WTC11 (cell line): ENCODE measurements at places on chromosomes 1 and 21.
A peak's percentile ranks its signal among the peaks of the same experiment; 100 is the strongest.

DNA sequence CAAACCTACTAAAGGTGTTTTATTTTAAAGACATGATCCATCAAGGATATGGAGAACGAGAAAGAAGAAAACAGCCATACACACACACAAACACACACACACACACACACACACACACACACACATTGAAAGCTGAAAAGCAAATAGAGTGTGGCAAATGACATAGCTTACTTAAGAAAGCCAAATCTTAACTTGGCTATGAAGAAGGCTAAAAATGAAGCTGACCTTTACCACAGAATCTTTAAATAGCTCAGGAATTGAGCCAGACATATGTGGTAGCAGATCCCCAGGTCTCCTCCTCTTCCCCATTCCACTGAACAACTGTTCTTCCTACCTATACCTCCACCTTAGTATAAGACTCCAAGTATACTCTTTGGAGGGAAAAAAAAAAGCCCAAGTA is 185.6 kb downstream of the CLEC20A start:
- DNase-seq: no peak

DNA sequence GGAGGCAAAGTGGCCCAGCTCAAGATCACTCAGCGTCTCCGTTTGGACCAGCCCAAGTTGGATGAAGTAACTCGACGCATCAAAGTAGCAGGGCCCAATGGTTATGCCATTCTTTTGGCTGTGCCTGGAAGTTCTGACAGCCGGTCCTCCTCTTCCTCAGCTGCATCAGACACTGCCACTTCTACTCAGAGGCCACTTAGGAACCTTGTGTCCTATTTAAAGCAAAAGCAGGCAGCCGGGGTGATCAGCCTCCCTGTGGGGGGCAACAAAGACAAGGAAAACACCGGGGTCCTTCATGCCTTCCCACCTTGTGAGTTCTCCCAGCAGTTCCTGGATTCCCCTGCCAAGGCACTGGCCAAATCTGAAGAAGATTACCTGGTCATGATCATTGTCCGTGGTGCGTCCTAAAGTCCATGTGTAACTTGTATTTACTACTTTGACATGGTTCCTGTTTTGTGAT is 2.7 kb downstream of the RBM15 start:
- peak; percentile 19 for DNase-seq

- peak; percentile 7 for DNase-seq
These were observed 21.8 kb upstream of the COL18A1 start for GRCh38 chr21:45383111-45383614.

DNA sequence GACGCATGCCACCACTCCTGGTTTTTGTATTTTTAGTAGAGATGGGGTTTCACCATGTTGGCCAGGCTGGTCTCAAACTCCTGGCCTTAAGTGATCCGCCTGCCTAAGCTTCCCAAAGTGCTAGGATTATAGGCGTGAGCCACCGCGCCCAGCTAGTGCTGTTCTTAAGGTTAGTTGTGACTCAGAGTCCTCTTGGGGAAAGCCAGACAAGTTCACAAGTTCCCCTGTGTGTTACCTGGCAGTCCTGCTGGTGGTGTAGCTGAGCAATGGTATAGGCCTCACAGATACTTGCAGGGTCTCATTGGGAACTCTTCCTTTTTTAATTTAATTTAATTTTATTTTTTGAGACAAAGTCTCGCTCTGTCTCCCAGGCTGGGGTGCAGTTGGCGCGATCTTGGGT is 10.6 kb downstream of the CFAP126 start:
- DNase-seq: no peak

GRCh38 chr1:105122041-105122440 is 1372.3 kb downstream of the AMY1C start:
- DNase-seq: no peak

- no peak for DNase-seq
These were observed 85.1 kb downstream of the KCNN3 start for GRCh38 chr1:154784924-154785531.

GRCh38 chr1:86155051-86155806 is 1.3 kb downstream of the COL24A1 start:
- DNase-seq: peak; percentile 38

DNA sequence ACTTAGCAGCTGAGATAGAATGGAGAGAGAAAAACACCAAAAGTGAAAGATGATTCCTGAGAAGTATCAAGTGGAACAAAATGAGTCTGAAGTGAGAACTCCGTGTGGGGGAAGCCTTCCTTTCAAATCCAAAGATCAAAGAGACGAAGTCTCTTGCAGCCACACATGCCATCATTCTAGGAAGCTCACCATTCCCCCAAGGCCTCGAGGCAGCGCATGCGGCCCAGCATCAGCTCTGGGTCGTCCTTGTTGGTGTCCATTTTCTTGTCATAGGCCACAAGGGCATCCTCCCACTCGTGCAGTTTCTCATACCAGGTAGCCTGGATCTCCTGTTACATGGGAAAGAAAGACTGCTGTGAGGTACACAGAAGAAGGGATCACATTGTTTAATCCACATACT is 32.2 kb upstream of the ANGPTL7 start:
- no peak for DNase-seq

DNA sequence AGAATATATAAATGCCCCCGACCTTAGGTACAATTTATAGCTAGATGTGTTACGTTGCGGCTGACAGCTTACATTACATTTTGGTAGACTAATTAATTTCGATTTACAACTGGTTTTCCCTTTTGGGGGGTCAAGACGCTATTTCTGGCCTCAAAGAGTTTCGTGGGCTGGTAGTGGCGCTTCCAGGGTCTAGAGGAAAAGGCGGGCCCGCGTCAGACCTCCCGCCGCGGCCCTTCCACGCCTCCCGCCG is 391 bp downstream of the IFT25 start:
- no peak for DNase-seq

- no peak for DNase-seq
These were observed 72.8 kb upstream of the FGGY start for GRCh38 chr1:59223989-59224634.
